ENCODE measurements at places on chromosomes 5 and 9.

DNA sequence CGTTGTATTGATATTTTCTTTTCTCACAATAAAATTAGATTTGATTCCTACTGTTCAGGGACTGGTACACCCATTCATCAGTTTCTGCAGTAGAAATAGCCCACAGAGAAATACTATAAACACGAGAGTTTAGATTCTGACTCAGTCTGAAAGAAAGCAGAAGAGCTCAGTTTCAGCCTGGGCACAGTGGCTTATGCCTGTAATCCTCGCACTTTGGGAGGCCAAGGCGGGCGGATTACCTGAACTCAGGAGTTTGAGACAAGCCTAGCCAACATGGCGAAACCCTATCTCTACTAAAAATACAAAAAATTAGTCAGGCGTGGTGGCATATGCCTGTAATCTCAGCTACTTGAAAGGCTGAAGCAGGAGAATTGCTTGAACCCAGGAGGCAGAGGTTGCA is 8.6 kb downstream of the ITK start:
- DNase-seq = no peak

GRCh38 chr9:106059886-106060285 is 365.5 kb downstream of the TMEM38B start:
- DNase-seq = peak; percentile 69

DNA sequence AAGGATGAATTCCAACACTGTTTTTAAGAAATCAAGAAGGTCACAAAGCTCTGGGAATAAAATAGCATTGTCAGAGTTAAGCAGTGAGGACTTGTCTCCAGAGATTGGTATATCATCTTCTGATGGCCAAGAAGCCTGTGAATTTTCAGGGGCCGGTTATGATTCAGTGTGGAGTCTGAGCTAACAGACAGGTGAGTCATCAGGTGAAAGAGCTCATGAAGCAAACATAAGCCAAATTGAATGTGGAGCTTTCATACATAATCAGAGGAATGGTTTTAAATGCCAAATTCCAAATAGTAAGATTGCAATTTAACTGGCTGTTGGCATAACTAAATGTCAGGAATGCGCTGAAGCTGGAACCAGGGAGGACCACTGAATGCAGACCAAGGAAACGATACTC is 494.2 kb downstream of the MTRR start:
- no peak for DNase-seq

- no peak for DNase-seq
Observed at GRCh38 chr5:54446379-54446732, 9.1 kb upstream of the HSPB3 start.

- DNase-seq = peak; percentile 66
Observed at GRCh38 chr5:65213921-65214525, 267.7 kb downstream of the ADAMTS6 start.

DNA sequence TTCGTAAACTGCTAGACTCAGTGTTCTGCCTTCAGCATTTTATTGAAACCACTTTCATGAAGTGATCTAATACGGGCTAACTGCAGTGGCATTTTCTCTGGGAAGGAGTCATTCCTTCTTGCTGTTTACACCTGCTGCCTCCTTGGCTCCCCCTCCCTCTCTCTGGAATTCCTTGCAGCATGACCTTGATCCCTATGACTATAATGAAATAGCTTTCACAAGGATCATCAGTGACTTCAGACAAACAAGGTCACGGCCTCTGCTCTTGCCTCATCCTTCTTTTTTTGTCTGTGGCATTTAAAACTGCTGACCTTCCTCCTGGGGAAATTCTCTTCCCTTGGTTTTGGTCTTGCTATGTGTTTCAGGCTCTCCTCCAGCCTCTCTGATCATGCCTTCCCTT is 90.2 kb downstream of the ZNF462 start:
- no peak for DNase-seq

DNA sequence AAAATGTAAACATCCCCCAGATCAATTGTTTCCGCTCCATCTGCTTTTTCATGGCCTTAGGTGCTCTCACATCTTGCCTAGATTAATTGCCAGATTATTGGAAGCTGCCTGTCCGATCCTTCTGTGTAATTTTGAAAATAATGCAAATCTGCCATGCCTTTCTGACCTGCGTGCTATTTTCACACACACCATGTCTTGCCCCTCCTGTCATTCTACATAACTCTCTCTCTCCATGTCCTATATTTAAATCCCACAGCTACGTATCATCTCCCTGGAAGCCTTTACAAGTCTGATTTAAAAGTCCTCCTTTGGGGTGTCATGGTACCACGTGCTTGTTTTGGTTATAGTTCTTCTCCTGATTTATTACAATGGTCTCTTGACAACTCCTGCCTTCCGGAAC is 247.6 kb upstream of the ELAVL2 start:
- DNase-seq = peak; percentile 45

All from NCI-H82 (cell line).